ENCODE measurements at places on chromosomes 3 and 15.

GRCh38 chr3:193960487-193961274 lies 175.3 kb upstream of the HES1 start:
- no peak for DNase-seq

DNA sequence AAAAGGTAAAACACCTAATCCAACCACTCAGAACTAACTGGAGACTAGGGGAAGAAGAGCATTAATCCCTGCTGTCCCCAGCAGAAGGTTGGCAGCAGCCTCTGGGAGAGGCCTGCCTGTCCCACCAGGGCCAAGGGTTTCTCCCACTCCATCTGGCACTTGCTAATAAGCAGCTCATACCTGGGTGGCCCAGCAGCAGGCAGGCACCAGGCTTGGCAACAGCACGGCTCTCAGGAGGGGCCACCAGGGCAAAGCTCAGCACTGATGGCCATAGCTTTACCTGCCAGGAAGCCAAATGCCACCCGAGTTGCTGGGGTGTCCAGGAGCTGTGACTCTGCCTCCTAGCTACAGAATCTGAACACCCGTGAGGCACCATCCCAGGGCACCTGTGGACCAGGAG lies 58.3 kb downstream of the BOC start:
- no peak for DNase-seq

DNA sequence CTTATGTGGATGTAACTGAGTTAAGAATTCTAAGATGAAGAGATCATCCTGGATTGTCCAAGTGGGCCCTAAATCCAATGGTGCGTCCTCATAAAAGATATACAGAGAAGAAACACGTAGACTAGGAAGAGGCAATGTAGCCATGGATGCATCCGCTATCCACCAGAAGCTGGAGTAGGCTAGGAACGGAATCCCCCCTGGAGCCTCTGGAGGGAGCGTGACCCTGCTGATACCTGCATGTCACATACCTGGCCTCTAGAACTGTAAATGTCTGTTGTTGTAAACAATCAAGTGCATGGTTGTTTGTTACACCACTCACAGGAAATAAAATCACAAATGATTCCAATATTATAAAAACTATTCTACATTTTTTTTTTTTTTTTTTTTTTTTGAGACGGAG lies 254.5 kb upstream of the RORA start:
- peak; percentile 14 for DNase-seq

DNA sequence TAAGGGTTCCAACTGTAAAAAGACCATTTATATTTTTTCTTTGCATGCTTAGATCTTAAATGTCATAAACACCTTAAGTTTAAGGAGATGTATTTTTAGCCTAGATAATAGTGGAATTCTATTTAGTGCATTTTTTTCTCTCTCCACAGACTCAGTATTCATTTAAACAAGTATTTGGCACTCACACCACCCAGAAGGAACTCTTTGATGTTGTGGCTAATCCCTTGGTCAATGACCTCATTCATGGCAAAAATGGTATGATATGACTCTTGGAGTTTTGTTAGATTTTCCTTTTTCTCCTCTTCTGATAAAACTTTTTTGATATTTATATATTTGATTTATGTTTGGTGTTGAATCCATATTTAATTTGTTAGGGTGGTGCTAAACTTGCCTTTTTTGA lies 7.3 kb downstream of the KIF23 start:
- DNase-seq: no peak

DNA sequence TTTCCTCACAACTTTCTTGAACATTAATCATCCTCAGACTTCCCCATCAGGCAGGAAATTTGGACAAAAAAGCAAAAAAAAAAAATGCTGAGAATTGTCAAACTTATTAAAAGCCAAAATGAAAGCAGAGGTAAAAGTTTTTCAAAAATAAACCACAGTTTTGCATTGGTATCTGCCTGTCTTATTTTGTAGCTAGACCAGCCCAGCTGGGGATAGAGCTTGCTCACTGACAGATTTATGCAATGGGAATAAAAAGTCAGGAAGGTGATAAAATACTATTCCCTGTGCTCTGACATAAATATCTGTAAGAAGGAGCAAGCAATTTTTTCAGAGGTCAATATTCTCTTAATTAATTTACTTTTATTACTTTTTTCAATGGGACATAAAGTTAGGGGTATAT lies 1006.7 kb upstream of the ALCAM start:
- DNase-seq: no peak

Data from iPS-NIHi11 (cell line).